WTC11 (cell line): ENCODE measurements at places on chromosomes 2 and 18.

DNA sequence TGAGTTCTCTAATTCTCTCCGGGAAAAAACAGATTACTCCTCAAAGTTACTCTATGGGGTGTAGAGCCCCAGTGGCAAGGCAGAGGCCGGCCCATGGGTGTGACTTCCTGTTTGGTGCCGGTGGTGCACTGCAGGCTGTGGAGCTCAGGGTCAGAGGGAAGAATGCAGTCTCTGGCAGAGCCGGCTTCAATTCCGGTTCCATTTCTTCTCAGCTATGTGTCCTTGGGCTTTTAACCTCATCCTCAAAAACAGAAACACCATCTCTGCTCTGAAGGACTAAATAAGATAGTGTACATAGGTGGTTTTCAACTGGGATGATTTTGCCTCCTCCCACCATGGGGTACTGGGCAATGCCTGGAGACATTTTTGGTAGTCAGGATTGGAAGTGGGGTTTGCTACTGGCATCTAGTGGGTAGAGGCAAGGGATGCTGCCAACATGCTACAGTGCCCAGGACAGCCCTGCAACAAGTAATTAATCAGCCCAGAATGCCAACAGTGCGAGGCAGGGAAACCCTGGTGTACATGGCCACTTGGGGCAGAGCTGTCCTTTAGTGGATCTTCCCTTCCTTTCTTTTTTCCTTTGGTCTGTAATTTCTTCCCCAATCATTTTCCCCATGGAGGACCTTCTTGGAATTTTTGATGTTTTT is 81.2 kb downstream of the INSIG2 start:
- no peak for DNase-seq

GRCh38 chr2:196182439-196183171 is 11.2 kb upstream of the STK17B start:
- DNase-seq: no peak

DNA sequence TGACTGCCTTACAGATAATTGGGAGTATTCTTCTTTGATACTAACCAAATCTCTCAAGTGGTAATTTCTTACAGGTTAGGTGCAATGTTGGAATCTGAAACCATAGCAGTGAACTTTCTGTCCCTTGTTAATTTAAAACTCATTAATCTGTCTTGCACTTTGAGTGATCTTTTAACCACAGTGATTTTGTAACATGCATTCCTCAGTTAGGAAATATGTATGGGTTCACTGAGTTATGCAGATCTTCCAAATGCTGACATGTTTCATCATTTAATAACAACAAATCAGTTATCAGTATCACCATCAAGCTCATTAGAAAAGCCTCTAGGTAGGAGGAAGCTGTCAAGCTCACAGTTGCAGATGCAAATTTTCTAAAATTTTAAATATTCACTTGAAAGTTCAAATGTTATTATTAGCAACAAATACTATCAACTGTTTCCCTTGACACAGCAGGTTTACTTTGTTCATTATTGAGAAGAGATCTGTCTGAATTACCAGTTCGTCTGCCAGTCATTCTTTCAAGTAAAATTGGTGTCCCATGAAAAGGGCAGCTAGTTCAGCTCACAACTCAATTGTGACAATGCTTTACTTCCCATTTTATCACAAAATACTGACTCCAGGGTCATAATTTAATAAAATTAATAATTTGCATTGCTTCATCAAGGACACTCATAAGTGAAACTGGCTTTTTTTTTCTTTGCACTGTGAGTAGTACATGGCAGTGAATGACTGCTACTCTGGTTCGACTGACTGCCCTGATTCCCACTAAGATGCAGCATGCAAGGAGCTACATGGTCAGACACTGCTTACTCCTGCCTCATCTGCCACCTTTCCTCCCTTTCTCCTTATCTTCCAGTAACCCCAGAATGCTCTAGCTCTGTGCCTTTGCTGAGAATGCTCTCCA is 31.6 kb downstream of the SUCLG1 start:
- DNase-seq: no peak

DNA sequence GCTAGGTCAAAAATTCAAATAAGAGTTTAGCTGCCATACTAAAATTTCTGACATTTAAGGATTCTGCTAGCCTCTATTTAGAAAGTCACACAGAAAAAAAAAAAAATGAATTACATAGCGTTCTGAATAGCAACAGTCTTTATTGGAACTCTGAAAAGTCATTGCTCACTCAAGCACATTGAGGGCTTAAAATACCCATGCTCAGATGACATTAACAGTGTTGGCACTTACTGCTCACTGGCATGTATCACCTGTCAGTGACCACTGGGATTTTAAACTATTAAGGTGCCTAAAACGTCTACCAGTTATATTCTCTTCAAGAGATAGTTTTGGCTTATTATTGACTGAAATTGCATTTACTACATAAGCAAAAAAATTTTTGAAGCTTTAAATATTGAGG is 468.0 kb upstream of the SPHKAP start:
- DNase-seq: no peak

DNA sequence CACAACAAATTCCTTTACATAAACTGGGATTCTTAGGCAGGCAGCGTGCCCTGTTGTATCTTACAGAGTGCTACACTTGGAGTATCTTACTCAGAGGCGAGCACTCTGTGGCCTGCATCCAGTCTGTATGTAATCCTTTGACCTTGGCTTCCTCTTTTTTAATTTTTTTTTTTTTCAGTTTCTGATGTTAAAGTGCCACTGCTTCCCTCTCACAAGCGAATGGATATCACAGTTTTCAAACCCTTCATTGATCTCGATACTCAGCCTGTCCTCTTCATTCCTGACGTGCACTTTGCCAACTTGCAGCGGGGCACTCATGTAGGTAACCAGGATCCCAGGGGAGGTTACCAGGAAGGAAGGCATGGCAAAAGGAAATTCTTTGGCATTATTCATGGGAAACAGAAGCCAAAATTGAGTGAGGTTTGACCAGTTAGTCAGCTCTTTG is 40.4 kb downstream of the GRHL1 start:
- DNase-seq: no peak

DNA sequence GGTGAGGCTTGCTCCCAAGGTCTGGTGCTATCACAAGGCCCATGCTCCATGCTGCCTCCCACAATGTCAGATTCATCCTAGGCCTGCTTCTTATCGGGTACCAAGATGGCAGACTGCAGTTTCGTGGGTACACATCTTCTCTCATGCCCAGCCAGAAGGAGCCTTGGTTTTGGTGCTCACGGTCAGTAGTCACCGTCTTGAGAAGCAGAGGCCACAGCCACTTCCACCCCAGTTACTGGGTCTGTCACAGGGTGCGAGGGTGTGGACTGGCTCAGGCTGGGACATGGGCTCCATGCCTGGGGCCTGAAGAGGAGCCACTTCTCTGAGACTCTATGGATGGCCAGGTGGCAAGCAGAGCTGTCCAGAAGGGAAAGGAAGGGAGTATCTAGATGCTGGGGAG is 178.8 kb upstream of the HS6ST1 start:
- no peak for DNase-seq

- no peak for DNase-seq
Observed at GRCh38 chr2:39618736-39619135, 47.0 kb upstream of the TMEM178A start.

- no peak for DNase-seq
Observed at GRCh38 chr2:152322222-152322621, 12.8 kb upstream of the FMNL2 start.

GRCh38 chr2:65305934-65306333 is 78.3 kb downstream of the ACTR2 start:
- no peak for DNase-seq

DNA sequence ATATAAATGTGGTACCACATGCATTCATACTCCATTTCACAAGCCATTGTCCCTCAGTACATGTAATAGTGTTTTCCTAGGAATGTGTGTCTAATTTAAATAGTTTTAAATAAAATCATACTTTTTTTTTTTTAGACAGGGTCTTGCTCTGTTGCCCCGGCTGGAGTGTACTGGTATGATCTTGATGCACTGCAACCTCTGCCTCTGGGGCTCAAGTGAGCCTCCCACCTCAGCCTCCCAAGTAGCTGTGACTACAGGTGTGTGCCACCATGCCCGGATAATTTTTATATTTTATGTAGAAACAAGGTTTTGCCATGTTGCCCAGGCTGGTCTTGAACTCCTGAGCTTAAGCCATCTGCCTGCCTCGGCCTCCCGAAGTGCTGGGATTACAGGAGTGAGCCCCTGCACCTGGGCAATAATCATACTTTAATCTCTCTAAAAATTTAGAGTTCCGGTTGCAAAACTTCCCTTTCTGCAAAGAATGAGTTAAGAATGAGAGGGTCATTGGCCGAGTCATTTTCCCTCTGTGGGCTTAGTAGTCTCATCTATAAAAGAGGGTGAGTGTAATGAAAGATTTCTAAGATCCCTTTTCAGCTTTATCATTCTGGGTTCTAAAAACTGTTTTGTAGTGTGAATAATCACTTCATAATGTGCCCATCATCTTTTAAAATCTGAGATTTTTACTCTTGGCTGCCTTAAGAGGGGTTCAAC is 116.0 kb upstream of the PELI1 start:
- DNase-seq: no peak

GRCh38 chr18:76847916-76848315 is 25.6 kb downstream of the ZNF236 start:
- DNase-seq: peak; percentile 38

GRCh38 chr18:8816220-8816619 is 110.9 kb downstream of the MTCL1 start:
- no peak for DNase-seq

DNA sequence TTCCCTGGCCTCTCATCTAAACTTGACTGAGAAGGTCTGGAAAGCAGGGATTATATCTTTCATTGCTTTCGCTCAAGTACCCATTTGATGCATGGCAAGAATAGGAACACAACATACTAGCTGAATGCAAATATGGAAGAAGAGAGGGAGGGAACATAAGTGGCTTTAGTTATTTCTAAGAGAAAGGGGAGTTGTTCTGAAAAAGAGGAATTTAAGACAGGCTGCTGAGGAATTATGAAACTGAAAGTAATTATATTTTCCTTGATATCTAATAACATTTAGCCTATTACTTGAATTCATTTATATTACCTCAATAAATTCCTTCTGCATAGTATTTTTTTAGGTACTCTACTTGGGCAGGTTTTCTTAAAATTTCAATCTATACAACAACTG is 105.8 kb upstream of the TTN start:
- no peak for DNase-seq

DNA sequence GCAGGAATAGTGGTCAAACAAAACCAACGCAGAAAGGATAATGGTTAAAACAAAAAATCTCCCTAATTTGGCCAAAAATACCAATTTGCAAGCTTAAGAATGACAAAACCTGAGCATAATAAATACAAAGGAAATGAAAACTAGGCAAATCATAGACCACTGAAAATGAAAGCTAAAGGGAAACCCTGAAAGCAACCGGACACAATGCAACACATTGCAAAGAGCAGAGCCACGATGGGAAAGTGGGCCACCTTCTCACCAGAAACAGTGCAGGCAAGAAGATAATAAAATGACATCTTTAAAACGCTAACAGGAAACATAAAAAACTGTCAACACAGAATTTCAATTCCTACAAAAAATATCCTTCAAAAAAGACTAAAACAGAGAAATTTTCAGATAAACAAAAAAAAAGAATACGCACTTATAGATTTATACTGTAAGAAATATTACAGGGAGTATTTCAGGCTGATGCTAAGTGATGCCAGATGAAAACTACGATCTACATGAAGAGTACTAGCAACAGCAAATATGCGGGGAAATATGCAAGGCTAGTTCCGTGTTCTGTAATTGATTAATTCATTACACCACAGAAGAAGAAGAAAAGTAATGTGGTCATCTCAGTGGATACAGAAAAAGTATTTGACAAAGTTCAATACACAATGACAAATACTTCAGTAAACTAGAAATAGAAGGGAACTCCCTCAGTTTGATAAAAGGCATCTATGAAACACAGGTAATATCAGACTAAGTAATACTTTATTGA is 239.5 kb downstream of the L3MBTL4 start:
- DNase-seq: no peak

DNA sequence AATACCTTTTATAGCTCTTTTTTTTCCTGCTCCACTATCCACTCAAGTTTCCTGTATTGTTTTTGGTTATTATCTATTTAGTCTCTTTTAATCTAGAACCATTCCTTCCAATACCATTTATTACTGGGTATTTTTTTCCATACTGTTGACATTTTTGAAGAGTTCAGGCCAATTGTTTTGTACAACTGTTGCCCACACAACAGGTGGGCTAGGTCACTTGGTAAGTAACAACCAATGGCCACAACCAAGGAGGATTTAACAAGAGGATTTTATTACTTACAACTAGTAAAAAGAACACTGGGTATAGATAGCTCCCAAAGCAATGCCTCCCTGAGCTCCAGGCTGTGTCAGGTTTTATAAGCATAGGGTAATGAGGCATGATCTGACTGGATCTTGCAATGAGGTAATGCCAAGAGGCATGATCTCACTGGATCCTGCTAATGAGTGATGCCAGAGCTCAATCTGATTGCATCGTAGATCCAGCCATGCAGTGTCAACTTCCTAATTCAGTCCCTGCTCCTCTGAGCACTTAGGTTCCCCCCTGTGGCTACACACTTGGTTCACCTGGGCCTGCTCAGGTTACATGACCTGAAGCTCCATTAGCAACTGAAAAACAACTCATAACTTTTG is 7.1 kb upstream of the CEP68 start:
- DNase-seq: peak; percentile 51

DNA sequence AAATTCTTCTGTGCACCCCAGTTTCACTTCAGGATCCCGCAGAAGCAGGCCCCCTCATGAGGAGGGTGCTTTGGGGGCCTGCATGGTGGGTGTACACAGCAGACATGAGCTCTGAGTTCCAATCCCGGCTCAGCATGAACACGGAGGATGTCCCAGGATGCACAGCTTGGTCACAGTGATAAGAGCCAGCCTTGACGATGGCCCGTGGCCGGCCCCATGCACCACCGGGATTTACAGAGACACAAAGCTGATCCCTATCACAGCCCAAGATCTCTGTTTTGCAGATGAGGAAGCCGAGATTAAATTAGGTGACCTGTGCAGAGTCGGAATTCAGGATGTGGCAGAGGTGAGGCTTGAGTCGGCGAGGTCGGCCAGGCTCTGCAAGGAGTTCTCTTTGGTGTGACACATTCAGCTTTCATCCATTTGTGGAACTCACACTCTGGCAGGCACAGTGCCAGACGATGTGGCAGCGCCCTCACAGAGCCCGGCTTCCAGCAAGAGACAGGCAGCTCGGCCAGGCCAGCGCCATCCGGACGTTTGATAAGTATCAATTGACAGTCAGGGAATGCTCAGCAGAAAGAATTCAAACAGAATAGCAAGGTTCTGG is 456.3 kb upstream of the MYT1L start:
- peak; percentile 26 for DNase-seq

- DNase-seq: no peak
Observed at GRCh38 chr18:56987236-56987635, 159.7 kb upstream of the BOD1L2 start.
